ENCODE measurements at places on chromosomes 7 and 10. TPM values are rescaled to one million over a fixed set of nuclear protein-coding genes. Genes with fewer than 3 reads are reported as not detected.

Gene CUBN
- total RNA-seq = 0.89 TPM

Gene TMEM243
- total RNA-seq = 41.4 TPM

Gene AGR2
- total RNA-seq = not detected

Gene TDRD1
- total RNA-seq = 0.09 TPM

Gene CTAGE15
- 1.3 TPM for total RNA-seq

Gene VPS37D
- total RNA-seq = not detected

Gene WDFY4
- total RNA-seq = 1.0 TPM

Gene PRPS1L1
- total RNA-seq = not detected

Gene ZNF425
- 1.4 TPM for total RNA-seq

Gene INMT
- total RNA-seq = 0.89 TPM

Gene GIMAP5
- 77.7 TPM for total RNA-seq

Gene CADPS2
- total RNA-seq = not detected

Gene CAV2
- not detected for total RNA-seq
